Naive B cell (primary cell): ENCODE measurements at places on chromosomes 3 and 15. TPM values are rescaled to one million over a fixed set of nuclear protein-coding genes. Genes with fewer than 3 reads are reported as not detected.

The MAP1A gene
- polyA plus RNA-seq = not detected

The ELP6 gene
- 59.9 TPM for polyA plus RNA-seq

The NDUFAF3 gene
- polyA plus RNA-seq = 124 TPM

The GRIP2 gene
- not detected for polyA plus RNA-seq

The ANKDD1A gene
- polyA plus RNA-seq = 0.65 TPM

The SERINC4 gene
- polyA plus RNA-seq = 1.8 TPM

The GOLGA6L7 gene
- not detected for polyA plus RNA-seq

The SATB1 gene
- 68.2 TPM for polyA plus RNA-seq

The CCDC9B gene
- 0.40 TPM for polyA plus RNA-seq
